ENCODE measurements at places on chromosomes 7 and 10.

GRCh38 chr7:22896917-22897316 is 74.3 kb upstream of the TOMM7 start:
- DNase-seq, result no peak

GRCh38 chr7:123716877-123717276 is 31.9 kb downstream of the WASL start:
- no peak for DNase-seq

DNA sequence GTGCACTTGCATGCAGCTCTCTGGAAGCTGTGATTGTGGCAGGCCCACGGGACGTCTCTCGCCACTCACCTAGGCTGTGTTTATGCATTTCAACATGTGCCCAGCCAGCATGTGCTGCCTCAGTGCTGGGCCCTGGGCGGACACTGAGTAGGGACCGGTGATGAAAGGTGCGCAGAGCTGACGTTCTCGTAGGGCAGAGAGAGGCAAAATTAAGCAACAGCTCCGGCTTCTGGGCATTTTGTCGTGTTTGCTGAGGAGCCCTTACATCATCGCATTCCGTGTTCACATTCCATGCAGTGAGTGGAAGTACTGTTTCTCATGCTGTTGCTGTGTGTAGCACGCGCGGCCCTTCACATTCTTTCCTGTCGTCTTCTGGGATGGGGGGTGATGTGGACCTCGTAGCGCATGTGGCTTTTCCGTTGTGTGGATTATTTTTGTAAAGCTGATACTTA is 50.5 kb downstream of the PRF1 start:
- DNase-seq, result no peak

DNA sequence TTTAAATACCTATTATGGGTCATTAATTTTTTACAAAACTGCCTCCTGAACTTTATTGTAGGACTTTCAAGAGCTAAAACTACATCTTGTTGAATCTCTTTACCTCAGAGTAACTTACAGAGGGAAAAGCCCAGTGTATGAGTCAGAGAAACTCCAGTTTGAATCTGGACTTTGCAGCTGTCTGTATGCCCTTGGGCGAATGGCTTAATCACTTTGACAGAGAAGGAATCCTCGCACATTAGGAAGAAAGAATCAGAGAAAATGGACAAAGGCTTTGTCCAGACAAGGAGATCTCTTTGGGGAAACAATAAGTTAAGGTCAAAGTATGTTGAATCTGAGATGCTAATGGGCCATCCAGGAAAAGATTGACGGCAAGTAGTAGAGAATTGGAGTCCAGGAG is 484.2 kb upstream of the CELF2 start:
- no peak for DNase-seq

GRCh38 chr7:134051020-134051419 is 76.1 kb upstream of the LRGUK start:
- DNase-seq, result no peak

DNA sequence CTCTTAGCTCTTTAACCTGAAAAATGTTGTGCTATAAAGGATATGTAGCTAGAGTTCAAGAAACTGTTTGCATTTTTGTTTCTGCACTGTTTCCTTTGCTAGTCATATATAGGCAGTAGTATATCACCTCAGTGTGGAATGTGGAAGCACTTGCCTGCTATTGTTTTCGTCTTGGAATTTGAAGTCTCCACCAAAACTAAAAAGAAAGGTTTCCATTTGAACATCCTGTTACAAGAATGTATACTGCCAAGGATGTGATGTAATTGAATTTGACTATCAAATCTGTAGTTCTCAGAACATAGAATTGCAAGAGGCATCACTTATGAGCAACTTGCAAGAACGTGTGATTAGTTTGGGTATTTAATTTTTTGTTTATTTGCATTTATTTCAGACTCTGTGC is 51.1 kb upstream of the MEOX2 start:
- DNase-seq, result no peak

GRCh38 chr7:7164591-7164990 is 17.8 kb upstream of the C1GALT1 start:
- DNase-seq, result no peak

- DNase-seq, result no peak
Observed at GRCh38 chr10:19449860-19450259, 366.4 kb upstream of the PLXDC2 start.

- no peak for DNase-seq
Observed at GRCh38 chr7:13910805-13911551, 78.5 kb downstream of the ETV1 start.

GRCh38 chr7:46682836-46683624 is 762.0 kb upstream of the IGFBP3 start:
- no peak for DNase-seq

- no peak for DNase-seq
Observed at GRCh38 chr7:1559626-1560590, 3.9 kb upstream of the TMEM184A start.

DNA sequence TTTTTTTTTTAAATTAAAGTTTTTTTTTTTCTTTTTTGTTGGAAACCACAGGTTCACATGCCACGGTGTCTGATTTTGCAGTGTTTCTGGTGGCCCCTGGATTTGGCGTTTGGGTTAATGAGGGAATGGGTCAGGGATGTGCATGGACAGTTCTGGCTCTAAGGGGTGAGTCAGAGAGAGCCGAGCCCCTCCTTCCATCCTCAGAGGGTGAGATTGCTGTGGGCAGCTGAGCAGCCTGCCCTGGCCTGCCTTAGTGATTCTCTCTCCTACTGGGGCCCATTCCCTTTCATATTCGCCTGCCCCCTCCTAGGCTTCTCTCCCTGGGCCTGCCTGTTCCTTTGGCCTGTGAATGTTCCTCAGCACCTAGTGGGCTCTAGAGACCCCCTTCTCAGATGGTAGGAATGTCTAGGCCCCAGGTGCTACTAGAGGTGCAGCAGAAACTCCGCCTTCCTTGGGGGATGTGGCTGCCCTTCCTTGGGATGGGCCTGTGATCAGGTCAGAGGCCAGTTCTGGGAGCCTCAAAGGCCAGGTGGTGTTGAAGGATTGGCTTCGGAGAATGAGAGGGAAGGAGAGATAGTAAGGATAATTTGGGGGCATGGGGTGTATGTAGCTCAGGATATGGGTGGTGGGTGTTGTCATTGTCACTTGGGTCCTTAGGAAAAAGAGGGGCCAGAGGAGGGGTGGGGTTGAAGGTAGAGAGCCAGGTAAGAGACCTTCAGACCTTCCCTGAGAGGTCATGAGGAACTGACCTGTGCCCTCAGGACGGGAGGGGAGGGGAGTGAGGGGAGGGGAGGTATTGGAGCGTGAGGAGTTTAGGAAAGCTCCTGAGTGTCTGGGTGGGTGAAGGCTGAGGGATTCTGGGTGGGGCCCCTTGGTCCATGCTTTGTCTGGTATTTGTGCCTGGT is 19.8 kb downstream of the TSPAN14 start:
- DNase-seq, result no peak

DNA sequence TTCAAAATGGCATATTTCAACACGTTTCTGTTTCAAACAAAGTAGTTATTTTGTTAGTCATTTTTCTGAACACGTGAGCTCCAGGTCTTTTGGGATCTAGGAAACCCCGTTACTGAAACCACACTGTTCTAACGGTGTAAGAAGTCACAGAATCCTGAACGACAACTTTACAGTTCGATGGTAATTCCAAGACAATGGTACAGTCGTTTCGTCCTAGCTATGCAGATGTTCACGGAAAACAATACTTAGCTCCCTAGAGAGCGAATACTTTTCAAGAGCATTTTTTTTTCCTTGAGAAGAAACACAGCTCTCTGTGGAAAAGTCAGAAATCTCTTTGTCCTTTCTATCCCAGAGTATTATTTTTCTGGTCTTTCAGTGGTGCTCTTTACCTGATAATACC is 254.1 kb downstream of the ADARB2 start:
- DNase-seq, result no peak

DNA sequence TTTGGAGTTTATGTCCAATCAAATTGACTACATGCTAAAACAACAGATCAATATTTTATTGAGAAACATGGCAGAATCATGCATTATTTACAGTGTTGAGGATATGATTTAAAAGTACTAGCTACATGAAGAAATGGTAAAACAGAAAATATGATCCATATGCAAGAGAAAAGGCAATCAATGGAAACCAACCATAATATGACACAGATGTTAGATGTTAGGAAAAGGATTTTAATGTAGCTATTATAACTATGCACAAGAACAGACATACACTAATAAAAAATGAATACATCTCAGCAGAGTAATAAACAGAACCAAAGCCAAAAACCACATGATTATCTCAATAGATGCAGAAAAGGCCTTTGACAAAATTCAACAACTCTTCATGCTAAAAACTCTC is 166.2 kb upstream of the CACNA2D1 start:
- DNase-seq, result no peak

DNA sequence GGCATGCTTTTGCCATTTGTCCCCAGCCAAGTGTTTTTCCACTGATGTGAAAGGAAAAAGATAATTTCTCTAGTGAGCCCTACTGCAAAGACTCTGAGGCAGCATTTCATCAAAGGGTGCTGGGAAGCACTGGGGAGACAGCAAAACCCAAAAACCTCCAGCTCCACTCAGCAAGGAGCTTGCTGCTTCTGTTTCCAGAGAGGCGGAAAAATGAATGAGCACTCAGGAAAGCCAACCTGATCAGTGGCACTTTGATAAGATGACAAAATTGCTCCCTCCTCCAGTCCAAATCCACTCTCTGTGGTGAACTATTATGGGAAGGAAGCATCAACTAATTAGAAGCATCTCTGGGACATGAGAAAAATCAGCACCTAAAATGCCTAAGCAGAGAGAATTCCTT is 68.2 kb downstream of the ATXN7L1 start:
- DNase-seq, result no peak

- DNase-seq, result no peak
Observed at GRCh38 chr7:75955331-75955955, 39.0 kb downstream of the TMEM120A start.

GRCh38 chr7:96526496-96526895 is 183.2 kb downstream of the SEM1 start:
- DNase-seq, result no peak

DNA sequence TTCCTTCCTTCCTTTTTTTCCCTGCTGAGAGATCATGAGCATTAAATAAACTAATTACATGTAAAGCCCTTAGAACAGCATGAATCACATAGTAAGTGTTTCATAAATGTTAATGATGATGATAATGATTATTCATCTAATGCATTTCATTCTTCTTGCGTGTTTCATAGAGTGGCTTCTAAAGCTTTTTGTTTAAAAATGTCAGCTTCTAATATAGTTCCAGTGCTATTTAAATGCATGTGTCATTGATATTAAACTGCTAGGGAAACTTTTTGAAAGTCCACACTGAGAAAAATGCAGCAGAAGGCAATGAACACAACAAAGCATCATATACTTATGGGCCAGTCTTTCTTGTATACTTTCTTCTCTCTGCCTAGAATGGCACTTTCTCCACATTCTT is 894.8 kb downstream of the REEP3 start:
- no peak for DNase-seq

GRCh38 chr10:69475433-69475830 is 24.2 kb downstream of the TSPAN15 start:
- no peak for DNase-seq

DNA sequence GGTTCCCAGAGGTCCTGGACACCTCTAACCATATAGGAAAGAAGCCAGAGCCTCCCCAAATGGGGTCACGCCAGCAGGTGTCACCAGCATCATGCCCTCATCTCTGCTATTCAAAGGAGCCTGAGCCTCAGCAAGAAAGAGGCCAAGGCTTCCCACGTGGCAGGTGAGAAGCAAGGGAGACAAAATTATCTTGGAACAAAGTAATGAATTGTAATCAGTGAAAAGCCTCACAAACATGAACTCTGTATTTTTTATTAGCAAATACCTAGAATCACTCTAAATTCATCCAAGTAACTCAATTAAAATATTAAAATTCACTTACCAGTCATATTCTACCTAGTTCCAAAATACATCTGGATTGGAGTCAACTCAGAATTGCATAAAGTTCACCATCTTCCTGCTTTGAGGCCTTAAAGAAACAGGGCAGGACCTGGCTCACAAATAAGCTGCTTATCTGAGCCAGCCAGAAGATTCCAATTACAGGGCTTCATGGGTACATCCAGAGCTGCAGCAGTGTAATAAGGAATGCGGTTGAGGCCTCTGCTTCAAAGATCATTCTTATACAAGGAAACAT is 68.7 kb downstream of the SGMS1 start:
- DNase-seq, result no peak

DNA sequence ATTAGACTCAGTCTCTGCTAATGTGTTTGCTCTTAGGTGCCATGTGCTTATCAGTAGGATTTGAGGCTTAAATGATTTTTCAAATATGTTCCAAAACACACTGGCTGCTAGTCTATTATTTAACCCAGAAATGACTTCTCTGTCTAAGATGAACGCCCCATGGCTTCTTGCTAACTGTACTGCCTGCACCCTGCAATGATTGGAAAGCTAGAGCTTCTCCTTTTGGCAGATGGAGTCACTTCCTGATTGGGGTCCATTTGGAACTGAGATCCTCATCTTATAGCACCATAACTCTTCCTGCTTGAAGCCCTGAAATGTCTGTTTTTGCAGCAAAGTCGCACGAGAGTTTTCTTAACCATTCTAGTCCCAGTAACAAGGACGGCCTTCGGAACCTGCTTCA is 186.5 kb upstream of the ADO start:
- no peak for DNase-seq

DNA sequence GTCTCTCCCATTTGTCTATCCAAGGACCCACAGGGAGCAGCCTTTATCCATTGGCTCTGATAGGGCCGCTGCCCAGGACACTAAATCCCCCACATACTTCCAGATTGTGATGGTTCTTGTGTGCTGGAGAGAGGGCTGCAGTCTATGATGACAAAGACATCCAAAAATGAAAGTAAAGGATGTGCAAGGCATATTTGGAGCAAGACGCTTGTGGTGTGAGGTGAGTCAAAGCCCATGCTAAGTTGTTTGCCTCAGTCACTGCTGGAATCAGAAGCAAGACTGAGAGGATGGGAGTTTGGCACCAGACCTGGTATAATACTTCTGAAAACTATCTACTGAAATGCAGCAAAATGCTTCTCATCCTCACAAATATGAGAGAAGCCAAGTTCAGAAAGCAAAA is 22.7 kb downstream of the ZNF22 start:
- no peak for DNase-seq

GRCh38 chr7:11232462-11232861 is 258.8 kb downstream of the PHF14 start:
- DNase-seq, result no peak

- no peak for DNase-seq
Observed at GRCh38 chr7:44400033-44400511, 74.7 kb upstream of the CAMK2B start.

- no peak for DNase-seq
Observed at GRCh38 chr10:20006169-20006870, 190.1 kb downstream of the PLXDC2 start.

DNA sequence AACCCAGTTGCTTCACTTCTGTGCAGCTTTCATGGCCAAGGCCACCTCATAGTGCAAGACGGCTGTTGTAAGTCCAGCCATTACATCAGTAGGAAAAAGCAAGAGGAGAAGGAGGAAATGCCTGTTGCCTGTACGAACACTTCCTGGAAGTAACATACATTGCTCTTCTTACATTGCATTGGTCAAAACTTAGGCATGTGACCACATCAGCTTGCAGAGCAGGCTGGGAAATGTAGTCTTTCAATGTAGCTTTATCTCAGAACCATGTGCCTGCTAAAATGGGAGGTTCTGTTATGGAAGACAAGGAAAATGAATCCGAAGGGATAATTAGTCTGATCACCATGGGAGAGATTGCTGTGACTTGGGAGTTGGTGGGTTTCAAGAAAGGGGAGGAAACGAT is 4.3 kb downstream of the SLC29A3 start:
- DNase-seq, result no peak
